ENCODE measurements at places on chromosomes 6 and 20. TPM values are rescaled to one million over a fixed set of nuclear protein-coding genes. Genes with fewer than 3 reads are reported as not detected.

- peak; percentile 76 for DNase-seq
- no peak overlapping the region for H3K4me3 ChIP-seq
- H3K27me3 ChIP-seq, result no peaks in the 10 kb centered on the region
- H3K36me3 ChIP-seq, result no peaks in the 10 kb centered on the region
- H3K4me1 ChIP-seq, result 0 out of 2 replicates have a peak, but pooled peaks cover 3% of the 10 kb centered on the region
These were observed 30.4 kb downstream of the PSMB1 start for GRCh38 chr6:170522565-170523183.

SLC17A3 gene
- total RNA-seq, result 0.27 TPM

DNA sequence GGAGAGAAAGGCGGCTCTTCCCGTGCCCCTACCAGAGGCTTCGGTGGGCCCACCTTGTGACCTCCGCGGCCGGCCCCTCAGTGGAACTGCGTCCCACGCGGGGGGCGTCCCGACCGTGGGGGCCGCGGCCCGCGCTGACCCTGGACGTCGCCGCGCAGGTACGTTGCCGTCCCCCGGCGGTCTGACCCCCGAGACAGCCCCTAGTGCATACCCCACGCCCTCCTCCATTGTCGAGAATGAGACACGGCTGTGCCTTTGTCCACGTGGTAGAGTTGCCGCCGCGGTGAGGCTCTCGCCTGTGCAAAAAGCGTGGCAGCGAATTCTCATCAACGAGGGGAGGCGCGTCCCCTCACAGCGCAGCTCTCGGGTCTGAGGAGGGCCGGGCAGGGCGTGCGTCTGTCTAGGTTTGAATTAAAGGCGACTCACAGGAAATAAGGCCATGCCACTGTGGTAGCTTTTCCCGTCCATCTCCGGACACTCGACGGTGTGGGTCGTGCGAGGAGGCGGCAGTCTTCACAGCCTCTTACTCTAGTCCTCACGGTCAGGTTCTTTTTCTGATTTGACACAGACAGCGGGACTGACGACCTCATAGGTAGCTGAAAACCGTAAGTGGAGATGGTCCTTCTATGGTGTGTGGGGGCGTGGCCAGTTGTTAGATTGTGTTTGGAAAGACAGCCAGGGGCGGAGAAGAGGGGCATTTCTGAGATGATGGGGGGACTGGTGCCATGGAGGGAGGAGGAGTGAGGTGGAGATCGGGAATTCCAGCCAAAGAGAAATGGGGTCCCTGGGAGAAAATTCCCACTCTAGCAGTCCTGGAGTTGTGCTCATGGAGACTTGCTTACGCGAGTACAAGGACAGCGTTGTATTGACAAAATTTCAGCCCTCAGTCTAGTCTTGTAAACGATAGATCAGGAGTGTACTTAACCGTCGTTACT lies 580 bp downstream of the NXT1 start:
- H3K36me3 ChIP-seq, result peaks cover 3% of the 10 kb centered on the region
- no peak overlapping the region for H3K27ac ChIP-seq
- peaks cover 26% of the 10 kb centered on the region for H3K4me1 ChIP-seq

- no peak overlapping the region for H3K4me3 ChIP-seq
- DNase-seq, result peak; percentile 60
- peaks cover 13% of the 10 kb centered on the region for H3K36me3 ChIP-seq
- no peak overlapping the region for H3K27ac ChIP-seq
- H3K4me1 ChIP-seq, result no peaks in the 10 kb centered on the region
These were observed 19.5 kb downstream of the NCOA3 start for GRCh38 chr20:47521059-47521808.

DNA sequence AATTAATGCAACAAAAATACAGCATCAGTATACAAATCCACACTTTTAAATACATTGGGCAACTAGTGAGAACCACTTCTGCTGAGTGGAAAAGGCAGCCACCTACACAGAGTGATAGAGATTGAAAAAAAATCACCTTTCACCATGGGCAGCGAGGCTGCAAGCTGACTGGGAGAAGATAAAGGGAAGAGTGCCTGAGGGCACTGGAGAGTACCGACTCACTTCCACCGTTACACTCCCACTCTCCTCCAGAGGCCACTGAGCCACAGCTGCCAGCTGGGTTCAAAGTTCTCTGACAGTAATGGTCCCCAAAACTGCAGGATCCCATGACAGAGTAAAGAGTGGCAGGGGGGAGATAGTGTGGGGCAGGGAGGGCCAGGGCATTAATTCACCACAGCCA lies 24.1 kb downstream of the PXT1 start:
- peaks cover 8% of the 10 kb centered on the region for H3K4me1 ChIP-seq
- H3K27me3 ChIP-seq, result no peaks in the 10 kb centered on the region
- no peak for DNase-seq
- H3K27ac ChIP-seq, result no peak overlapping the region
